ENCODE measurements at places on chromosomes 6 and 20. TPM values are rescaled to one million over a fixed set of nuclear protein-coding genes. Genes with fewer than 3 reads are reported as not detected.

DNA sequence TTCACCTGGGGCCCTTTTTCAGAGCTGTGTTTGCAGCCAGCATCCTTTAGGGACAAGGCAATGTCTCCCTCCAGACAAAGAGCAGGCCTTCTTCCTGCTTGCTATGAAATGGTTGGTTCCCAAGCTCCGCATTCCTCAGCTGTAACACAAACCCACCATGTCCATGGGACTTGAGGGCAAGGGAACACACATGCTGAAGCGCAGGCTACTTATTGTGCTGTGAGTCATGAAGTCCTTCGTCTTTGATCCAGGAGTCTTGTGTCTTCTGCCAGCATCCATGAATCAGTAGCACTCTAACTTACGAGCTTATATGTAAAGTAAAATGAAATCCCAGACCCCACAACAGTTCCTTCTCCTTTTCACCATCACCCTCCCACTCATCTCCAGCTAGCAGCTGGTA is 59.0 kb downstream of the ANKRD60 start:
- H3K36me3 ChIP-seq: no peaks in the 10 kb centered on the region
- H3K27ac ChIP-seq: no peak overlapping the region
- no peak for DNase-seq
- peaks cover 20% of the 10 kb centered on the region for H3K27me3 ChIP-seq

DNA sequence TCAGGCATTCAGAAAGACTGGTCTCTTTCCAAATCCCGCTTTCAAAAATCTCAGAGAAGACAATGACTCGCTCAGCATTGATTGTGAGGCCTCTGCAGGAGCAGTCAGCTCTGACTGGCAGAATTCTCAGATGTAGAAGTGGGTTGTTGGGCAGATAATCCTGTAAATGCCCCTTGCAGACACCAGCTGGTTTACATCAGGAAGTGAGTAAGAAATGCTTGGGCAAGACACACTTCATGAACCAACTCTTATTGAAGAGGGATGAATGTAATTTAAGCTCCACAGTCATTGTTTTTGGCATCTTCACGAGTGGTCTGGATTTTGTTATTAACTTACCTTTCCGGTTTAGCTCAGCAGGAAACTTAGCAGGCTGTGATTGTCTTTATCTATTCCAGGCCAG is 166.6 kb downstream of the PLCB4 start:
- no peak overlapping the region for H3K27ac ChIP-seq
- no peaks in the 10 kb centered on the region for H3K4me1 ChIP-seq
- H3K36me3 ChIP-seq: no peaks in the 10 kb centered on the region
- H3K27me3 ChIP-seq: no peaks in the 10 kb centered on the region
- no peak overlapping the region for H3K4me3 ChIP-seq

GRCh38 chr20:48769069-48769983 is 58.5 kb downstream of the PREX1 start:
- peaks cover 10% of the 10 kb centered on the region for H3K4me1 ChIP-seq
- H3K27ac ChIP-seq: no peak overlapping the region
- H3K36me3 ChIP-seq: no peaks in the 10 kb centered on the region
- DNase-seq: peak; percentile 28

DNA sequence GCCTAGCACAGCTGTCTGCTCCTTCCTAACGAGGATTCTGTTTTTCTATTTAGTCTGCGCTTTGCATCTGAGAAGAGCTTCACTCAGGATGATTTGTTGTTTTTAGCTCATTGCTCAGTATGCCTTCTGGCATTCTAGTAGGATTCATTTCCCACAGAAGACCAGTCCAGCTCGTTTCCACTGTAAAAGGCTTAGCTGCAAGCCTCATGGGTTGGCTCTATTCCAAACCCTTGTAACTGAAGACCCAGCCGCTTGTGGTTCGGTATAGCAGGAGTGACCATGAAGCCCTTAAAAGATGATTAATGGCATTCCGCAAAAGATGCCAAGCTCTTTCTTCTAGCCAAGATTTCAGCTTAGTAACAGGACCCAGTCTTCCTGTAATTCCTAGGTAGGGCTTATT is 7.2 kb downstream of the ADGRF1 start:
- H3K4me3 ChIP-seq: no peak overlapping the region
- no peaks in the 10 kb centered on the region for H3K36me3 ChIP-seq
- DNase-seq: no peak

GRCh38 chr6:118333772-118334171 is 214.3 kb upstream of the PLN start:
- no peak overlapping the region for H3K27ac ChIP-seq
- no peaks in the 10 kb centered on the region for H3K36me3 ChIP-seq
- no peak overlapping the region for H3K4me3 ChIP-seq
- H3K27me3 ChIP-seq: no peaks in the 10 kb centered on the region

DNA sequence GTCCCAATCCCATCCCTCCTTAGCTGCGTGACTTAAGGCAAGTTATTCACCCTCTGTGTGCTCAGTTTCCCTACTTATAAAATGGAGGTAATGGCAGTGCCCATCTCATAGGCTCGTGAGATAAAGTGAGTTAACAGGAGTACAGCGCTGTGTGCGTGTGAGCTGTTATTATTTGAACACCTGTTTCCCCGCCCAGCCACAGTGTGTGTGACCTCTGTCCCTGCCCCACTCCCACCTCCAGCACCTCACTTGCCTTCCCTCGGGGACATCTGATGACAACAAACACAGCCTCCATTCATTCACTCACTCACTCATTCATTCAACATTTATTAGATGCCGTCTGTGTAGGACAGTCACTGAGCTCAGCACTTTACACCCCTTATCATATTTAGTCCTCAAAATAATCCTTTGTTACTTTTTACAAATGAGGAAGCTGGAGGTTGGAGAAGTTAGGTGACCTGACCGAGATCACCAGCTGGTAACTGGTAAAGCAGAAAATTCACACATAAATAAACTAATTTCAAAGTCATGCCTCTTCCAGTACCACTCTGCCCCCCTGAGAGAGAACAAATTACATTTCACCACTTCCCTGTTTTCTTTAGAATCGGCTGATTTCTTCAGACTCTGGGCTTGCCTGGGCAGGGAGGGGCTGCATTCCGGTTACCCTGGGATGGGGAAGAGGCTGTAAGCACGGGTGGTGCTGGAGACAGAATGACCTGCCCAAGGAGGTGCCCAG is 58.6 kb downstream of the CPNE5 start:
- H3K27me3 ChIP-seq: peaks cover 44% of the 10 kb centered on the region
- no peak overlapping the region for H3K27ac ChIP-seq
- no peak overlapping the region for H3K4me3 ChIP-seq
- H3K4me1 ChIP-seq: no peaks in the 10 kb centered on the region
- DNase-seq: no peak

GRCh38 chr6:111813237-111813636 is 60.0 kb downstream of the FYN start:
- H3K36me3 ChIP-seq: no peaks in the 10 kb centered on the region
- 0 out of 2 replicates have a peak, but pooled peaks cover 4% of the 10 kb centered on the region for H3K27me3 ChIP-seq
- H3K4me3 ChIP-seq: no peak overlapping the region
- DNase-seq: no peak
- no peaks in the 10 kb centered on the region for H3K4me1 ChIP-seq

- no peak for DNase-seq
- H3K27me3 ChIP-seq: peaks cover 14% of the 10 kb centered on the region
- H3K27ac ChIP-seq: no peak overlapping the region
- H3K4me3 ChIP-seq: no peak overlapping the region
- no peaks in the 10 kb centered on the region for H3K36me3 ChIP-seq
- no peaks in the 10 kb centered on the region for H3K4me1 ChIP-seq
Observed at GRCh38 chr6:144315226-144315980, 30.3 kb downstream of the UTRN start.

GRCh38 chr6:135044639-135045038 is 10.0 kb downstream of the HBS1L start:
- DNase-seq: no peak
- peaks cover 79% of the 10 kb centered on the region for H3K36me3 ChIP-seq
- H3K4me3 ChIP-seq: no peak overlapping the region
- H3K27ac ChIP-seq: no peak overlapping the region
- no peaks in the 10 kb centered on the region for H3K27me3 ChIP-seq
- H3K4me1 ChIP-seq: peaks cover 7% of the 10 kb centered on the region

GRCh38 chr6:148497717-148498116 is 155.1 kb downstream of the SASH1 start:
- DNase-seq: no peak
- no peak overlapping the region for H3K27ac ChIP-seq
- no peaks in the 10 kb centered on the region for H3K4me1 ChIP-seq

Gene ZC3H12D
- 0.27 TPM for total RNA-seq

Gene TCF15
- total RNA-seq: 3.8 TPM

Gene TFB1M
- total RNA-seq: 50.7 TPM

Gene BPIFB2
- not detected for total RNA-seq

Gene TFAP2D
- total RNA-seq: not detected

Gene HLA-DOA
- not detected for total RNA-seq

Gene LY6G6D
- total RNA-seq: not detected

Gene PTCHD4
- total RNA-seq: not detected

Gene CUTA
- total RNA-seq: 369 TPM
